ENCODE measurements at places on chromosomes 16 and 17. TPM values are rescaled to one million over a fixed set of nuclear protein-coding genes. Genes with fewer than 3 reads are reported as not detected.

GRCh38 chr16:47578573-47578972, 117.4 kb downstream of the PHKB start:
- no peak for DNase-seq

- DNase-seq = no peak
Observed at GRCh38 chr17:47700471-47701449, 6.8 kb downstream of the TBKBP1 start.

- DNase-seq = no peak
Observed at GRCh38 chr16:21989133-21989532, 11.8 kb downstream of the PDZD9 start.

Gene ADAD2
- 0.80 TPM for polyA plus RNA-seq

Gene CCDC92B
- 0.11 TPM for polyA plus RNA-seq

Gene FAM234A
- 65.3 TPM for polyA plus RNA-seq

Gene CLEC10A
- polyA plus RNA-seq = 1.5 TPM

Measured in kidney (tissue), 22 donors.